NCI-H2171 treated with DMSO at 0.1 percent for 48 hours (cell line): ENCODE measurements at places on chromosomes 13 and 19.

GRCh38 chr13:24038841-24039330 is 121.6 kb upstream of the SPATA13 start:
- no peak for DNase-seq

DNA sequence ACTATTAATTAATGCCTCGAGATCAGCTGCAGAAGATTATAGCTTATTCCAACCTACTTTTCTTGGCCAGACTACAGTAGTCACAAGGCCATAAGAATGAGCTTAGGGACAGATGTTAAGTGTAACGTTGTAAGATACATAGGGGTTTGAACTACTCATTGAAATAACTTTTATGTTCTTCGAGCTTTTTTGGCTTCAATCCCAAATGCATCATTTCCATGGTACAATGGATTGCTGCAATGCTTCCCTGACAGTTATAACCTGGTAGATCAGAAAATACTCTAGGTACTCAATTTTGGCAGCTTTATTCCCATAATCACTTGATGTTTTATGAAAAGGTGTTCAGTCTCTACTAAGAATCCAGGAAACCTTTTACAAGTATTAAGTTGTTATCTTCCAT is 2216.7 kb upstream of the PCDH20 start:
- DNase-seq, result no peak

- peak; percentile 96 for DNase-seq
Observed at GRCh38 chr19:6092329-6093286, 17.7 kb downstream of the RFX2 start.

DNA sequence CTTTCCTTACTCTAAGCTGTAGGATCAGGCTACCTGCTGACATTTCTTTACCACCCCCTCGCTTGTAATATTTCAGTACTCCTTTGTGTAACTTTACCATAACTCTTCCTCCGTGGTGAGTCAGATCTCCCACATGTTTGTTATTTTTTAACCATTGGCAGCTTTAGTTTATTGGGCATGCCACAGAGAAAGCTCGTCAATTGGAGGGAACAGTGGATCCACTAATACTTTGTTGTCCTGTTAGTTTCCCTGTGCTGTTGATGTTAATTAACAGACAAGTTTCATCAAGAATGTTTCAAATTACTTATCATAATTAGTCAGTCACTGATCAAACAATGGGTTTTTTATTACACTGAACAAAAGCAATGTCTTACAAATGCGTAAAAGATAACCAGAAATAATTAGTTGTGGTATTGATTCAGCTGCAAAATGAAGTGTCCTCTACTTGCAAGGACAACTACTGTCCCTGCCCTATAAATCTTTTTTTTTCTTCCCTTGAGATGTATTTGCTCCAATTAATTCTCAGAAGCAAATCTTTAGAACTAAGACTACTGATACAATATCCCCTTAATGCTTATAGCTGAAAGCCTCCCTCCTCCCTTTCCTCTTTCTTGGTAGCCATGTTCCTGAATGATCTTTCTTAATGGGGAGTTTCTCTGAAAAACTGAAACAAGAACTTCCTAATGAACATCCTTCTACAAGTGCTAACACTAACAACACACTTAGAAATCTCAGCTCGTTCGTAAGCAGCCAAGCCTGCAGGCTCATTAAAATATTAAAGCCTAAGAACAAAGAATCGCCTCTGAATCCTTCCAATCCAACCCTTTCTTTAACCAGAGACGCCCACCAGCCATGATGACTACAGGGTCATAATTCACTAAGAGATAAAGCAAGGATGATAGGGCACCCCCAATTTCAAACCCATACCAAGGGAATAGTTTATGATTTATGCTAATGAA is 22.2 kb downstream of the EFNB2 start:
- no peak for DNase-seq

DNA sequence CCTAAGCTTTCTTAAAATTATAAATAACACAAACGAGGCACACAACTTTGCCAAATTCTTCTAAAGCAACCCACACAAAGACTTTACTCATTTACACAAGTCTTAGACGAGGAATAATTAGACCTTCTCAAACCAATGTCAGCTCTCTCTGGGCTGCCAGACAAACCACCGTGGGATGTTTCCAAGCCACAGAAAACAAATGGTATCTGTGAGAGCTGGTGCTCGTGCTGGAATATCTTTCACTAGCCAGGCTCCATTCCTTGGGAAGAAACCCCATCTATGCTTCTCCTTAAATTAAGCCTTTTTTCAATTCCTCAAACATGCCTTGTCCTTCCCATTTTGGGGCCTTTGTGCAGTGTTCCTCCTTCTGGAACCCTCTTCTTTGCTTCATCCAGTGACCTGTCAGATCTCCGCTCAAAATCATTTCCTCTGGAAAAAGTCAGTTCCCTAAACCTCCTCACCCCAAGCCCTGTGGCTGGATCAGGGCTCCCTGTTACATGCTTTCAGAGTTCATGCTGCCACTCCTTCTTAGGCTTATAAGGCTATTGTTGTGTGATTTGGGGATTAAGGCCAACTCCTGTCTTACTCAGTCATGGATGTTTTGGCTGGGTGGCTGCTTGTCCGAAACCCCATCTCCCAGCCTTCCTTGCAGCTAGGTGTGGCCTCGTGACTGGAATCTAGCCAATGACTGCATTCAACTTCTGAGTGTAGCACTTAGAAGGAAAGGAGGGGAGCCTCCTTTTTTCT is 64.2 kb upstream of the GTF2F2 start:
- DNase-seq, result peak; percentile 4

DNA sequence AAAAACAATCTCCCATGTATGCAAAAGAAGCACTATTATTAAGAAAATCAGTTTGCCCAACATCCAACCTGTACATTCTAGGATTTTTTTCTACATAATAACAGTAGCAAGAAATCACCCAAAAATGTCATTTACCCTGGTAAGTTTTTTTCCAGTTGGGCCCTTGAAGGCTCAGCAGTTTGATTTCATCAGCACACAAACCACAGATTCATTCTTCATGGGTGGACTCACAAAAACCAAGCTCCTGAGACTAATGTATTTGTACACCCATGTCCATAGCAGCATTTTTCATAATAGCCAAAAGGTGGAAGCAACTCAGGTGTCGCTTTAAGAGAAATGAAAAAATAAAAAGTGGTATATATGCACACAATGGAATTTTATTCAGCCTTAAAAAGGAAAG is 210.1 kb downstream of the TBC1D4 start:
- DNase-seq, result no peak

- DNase-seq, result no peak
Observed at GRCh38 chr13:47898080-47898479, 103.0 kb downstream of the SUCLA2 start.

DNA sequence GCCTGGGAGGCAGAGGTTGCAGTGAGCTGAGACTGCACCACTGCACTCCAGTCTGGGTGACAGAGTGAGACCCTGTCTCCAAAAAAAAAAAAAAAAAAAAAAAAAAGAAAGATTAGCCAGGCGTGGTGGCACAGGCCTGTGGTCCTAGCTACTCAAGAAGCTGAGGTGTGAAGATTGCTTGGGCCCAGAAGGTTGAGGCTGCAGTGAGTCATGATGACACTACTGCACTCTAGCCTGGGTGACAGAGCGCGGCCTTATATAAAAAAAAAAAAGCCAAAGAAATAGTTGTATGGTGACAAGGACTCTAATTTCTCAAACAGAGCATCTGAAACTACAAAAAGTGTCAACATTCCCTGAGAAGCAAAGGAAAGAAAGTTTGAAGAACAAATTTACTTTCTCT is 3.4 kb downstream of the PBX4 start:
- DNase-seq, result no peak

DNA sequence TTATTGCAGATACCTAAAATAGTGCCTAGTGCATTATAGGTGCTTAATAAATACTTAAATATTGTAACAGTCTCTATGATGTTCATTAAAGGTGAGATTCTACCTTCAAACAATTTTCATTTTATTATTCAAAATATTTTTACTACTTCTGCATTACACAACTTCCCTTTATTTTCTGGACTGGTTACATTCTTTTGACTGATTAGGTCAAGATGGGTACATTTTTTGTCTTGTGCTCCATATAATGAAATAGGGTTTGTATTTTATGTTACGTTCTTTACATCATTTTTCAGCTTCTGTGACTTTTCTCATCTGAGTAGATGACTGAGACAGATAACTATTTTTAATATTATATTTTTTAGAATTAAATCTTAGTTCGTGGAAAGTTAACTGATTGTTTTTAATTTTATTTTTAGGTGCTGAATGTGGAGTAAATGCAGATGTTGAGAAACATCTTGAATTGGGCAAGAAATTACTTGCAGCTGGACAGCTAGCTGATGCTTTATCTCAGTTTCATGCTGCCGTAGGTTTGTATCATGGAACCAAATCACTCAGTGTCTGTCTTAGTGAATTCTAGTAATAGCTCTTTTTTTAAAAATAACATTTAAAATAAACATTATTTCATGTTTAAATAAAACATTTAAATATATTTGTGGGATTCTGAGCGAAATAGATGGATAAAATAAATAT is 32.0 kb downstream of the DNAJC3 start:
- DNase-seq, result no peak

GRCh38 chr13:67048084-67048820 is 181.9 kb downstream of the PCDH9 start:
- DNase-seq, result peak; percentile 72

DNA sequence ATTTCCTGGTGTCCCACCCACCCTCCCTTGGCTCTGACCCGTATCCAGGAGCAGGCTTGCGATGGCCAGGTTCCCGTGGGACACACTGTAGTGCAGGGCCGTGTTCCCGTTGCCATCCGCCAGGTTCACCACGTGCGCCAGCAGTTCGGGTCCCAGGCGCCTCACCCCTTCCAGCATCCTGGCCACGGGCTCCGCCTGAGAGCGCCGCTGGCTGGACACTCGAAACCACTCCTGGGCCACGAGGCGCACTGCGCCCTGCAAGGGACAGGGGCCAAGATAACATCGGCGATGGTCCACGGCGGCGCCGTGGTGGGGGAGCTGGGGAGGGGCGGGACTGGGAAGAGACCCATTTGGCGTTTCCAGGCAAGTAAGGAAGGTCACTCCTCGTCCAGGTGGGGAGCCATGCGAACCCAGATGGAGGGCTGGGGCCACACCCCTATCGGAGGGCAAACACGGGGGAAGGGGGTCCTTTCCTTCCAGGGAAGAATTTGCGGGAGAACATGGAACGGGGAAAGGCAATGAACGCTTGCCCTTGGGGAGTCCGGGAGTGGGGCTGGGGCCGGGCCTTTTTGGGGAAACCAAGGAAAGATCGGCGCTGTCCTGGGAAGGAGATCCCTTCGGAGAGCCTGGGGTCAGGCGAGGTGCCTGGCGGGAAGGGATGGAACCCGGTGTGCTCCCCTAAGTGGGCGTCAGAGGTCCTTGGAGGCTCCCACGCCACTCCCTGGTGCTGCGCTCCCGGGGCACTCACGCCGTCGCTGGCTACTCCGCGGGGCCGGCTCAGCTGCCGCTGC is 9.9 kb downstream of the KANK3 start:
- no peak for DNase-seq

DNA sequence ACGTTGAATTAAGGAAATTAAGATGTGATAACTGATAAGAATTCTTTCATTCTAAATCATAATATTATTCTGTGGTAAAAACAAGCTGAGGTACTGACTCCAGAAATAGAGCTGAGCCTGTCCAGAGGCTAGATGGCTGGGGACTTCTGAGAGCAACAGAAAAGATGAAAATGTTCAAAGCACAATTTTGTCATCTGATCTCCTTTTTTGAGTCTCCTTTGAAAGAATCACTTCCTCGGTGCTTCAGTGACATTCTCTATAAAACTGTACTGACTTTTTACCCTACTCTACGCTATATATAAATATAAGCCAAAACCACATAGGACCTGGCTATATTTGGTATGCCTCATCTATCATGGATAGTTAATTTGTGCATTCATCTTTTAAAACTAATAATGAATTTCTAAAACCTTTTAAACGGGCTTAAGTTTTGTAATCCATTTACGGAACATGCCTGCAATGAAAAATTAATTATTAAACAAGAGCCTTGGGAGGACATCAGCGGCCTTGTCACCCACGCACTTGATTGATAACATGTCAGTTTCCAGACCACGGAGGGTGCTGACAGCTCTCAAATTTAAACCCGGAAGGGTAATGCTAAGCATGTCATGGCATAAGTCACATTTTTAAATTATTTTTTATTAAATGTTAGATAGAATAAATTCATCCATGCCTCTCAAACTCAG is 235.5 kb downstream of the PCDH9 start:
- DNase-seq, result no peak

DNA sequence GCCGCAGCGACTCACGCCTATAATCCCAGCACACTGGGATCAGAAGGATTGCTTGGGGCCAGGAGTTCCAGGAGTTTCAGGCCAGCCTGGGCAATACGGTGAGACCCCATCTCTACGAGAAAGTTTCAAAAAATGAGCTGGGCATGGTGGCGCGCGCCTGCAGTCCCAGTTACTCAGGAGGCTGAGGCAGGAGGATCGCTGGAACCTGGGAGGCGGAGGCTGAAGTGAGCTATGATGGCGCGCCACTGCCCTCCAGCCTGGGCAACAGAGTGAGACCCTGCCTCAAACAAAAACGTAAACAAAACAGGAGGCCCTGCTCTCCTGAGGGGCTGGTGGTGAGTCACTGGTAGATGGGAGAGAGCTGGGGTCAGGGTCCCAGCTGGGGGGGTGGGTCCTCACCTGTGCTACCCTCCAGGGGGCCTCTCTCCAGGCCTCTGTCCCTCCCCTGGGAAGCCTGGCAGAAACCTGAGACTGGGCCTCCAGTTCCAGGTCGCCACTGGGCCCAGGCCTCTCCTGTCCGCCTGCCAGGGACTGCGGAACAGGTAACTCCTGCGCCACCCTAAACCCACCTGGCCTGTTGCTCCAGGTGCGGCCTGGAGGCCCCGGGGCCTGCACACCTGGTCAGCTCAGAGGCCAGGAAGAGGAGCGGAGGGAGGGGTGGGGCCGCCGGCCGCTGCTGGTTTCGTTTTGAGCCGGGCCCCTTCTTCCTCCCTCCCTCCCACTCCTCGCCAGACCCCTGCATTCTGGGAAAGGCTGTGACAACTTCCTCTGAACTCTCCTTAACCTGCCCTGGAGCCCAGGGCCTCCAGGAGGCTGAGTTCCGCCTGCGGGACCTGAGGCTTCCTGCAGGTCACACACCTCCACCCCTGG is 17.2 kb upstream of the ZBTB7A start:
- no peak for DNase-seq

- DNase-seq, result no peak
Observed at GRCh38 chr13:88085036-88085435, 413.9 kb downstream of the SLITRK5 start.
